Left ventricle myocardium inferior (tissue), 1 donor: ENCODE measurements at places on chromosomes 3 and 15. TPM values are rescaled to one million over a fixed set of nuclear protein-coding genes. Genes with fewer than 3 reads are reported as not detected.

The EFCAB12 gene
- not detected for total RNA-seq

The LRRC31 gene
- not detected for total RNA-seq

The FMN1 gene
- 4.5 TPM for total RNA-seq

The DPH3 gene
- 25.9 TPM for total RNA-seq

The SLC12A1 gene
- not detected for total RNA-seq
